ENCODE measurements at places on chromosomes 7 and 10.

DNA sequence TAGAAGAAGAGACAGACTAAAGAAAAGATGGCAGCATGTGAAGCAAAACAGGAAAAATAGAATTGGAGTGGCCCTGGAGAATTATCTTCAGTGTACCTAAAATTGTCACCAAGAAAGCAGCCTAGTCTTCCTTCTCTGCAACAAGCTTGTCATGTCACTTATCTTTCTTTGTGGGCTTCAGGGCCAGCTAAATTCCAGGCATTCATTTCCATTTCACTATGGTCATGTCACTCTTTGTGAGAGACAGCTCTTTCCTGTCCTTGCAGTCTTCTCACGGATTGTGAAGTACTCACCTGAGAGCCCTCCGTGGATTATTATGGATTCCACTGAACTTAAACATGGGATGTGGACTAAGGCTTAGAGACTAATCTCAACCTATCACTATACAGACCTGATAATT is 9.0 kb upstream of the HKDC1 start:
- DNase-seq, result no peak

DNA sequence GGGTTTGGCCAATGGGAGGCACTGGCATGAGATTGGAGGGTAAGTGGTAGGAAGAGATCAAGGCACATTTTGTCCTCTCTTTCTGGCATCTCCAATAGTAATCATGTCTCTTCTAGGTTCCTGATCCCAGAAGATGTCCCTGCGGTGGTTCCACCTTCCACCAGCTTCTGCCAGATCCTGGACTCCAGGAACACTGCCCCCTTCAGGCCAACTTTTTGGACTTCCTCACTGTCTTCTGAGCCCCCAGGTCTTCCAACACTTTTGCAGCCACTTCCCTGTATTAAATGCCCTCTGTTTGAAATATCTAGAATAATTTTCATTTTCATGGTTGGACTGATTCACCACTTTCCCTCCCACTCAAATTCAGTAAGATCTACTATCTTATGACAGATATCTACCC is 60.9 kb downstream of the BAMBI start:
- no peak for DNase-seq

- DNase-seq, result no peak
Measured at GRCh38 chr7:137482466-137482865, 138.9 kb upstream of the PTN start.

GRCh38 chr7:82017334-82017943 is 247.6 kb upstream of the HGF start:
- DNase-seq, result no peak

GRCh38 chr7:11605749-11606148 is 226.2 kb downstream of the THSD7A start:
- no peak for DNase-seq

- no peak for DNase-seq
Measured at GRCh38 chr10:132407846-132408278, 10.9 kb downstream of the PWWP2B start.

DNA sequence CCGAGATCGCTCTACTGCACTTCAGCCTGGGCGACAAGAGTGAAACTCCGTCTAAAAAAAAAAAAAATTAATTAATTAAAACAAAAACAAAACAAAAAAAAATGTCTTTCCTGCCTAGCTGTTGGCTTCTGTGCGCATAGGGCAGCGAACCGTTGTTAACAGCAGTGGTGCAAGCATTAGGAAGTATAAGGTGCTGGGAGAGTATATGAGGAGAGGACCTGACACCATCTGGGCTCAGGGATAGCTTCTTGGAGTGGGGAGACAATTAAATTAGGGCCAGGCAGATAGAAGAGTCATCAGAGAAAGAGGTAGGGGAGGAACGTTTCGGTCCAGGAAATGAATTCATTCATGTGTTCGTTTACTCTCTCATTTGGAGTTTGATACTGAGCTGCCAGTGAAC is 46.2 kb upstream of the EZH2 start:
- DNase-seq, result no peak

Data from GM12892 (cell line).